ENCODE measurements at places on chromosomes 16 and 17.
A peak's percentile ranks its signal among the peaks of the same experiment; 100 is the strongest.

DNA sequence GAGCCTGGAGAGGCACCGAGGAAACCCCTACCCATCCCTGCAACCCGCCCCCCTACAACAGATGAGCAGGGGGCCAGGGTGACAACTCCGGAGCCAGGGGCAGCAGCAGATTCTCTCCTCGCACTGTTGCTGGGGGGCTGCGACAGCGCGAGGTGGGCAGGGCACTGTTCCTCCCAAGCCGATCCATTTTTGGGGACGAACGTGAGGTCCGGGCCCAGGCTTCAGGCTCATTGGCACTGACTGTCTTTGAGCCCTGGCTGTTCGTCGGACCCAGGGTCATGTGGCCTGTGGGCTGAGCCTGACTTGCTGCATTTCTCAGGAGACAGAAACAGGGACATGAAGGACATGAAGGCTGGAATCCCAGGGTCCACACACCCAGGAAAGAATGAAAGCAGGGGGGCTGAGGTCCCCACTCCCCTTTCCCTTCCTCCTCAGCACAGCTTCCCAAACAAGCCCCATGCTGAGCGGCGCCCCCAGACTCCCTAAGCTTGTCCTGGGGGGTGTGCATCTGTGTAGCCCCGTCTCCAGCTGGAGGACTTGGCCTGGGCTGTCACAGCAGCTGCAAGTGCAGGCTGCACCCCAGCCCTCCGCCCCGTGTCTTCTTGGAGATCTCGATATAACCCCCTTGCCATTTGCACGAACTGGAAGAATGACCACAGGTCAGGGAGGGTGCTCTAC lies 18.7 kb downstream of the CEP295NL start:
- no peak for DNase-seq

DNA sequence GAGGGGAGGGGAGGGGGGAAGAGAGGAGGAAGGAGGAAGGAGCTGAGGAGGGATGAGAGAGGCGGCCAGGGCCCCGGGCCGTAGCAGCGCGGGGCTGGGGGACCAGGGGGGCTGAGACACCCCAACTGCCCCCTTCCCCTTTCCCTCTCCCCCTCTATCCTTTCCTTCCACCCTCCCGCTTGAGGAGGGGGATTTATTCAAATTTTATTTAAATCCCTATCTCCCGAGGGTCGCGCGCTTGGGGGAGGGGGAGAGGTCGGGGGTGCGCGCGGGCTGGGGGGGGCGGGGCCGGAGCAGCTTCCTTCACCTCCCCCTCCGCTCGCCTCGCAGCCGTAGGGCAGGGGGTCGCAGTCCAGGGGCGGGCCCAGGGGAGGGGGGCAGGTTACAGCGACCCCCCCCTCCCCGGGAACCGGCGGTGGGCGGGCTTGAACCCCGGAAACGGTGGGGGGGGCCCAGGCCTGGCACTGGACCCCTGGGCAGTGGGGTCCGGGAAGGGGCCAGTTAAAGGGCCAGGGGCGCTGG lies at the start of gene FBXL19:
FBXL19 (plus strand) TSS at position 19 of the 522 bp plus-strand sequence. CDS start 2,183 bp downstream, outside the sequence.
- DNase-seq, result peak; percentile 73

- DNase-seq, result no peak
Observed at GRCh38 chr16:3482659-3483241, 12.5 kb downstream of the C16orf90 start.

DNA sequence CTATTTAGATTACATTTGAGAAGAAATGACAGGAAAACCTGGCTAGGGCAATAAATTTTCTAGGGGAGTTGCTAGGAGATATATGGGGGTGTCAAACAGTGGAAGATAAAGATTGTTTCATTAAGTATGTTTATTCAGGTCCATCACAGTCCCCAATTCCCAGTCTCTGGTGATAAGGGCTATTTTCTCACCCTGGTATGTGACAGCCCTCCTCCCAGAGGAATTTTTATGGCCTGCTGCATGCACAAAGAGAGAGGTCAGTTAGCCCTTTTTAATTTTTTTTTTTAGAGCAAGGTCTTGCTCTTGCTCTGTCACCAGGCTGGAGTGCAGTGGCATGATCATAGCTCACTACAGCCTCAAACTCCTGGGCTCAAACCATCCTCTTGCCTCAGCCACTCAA lies 53.6 kb upstream of the ATF7IP2 start:
- DNase-seq, result no peak

GRCh38 chr17:48555258-48556228 lies 10.6 kb upstream of the HOXB2 start:
- DNase-seq, result peak; percentile 61

DNA sequence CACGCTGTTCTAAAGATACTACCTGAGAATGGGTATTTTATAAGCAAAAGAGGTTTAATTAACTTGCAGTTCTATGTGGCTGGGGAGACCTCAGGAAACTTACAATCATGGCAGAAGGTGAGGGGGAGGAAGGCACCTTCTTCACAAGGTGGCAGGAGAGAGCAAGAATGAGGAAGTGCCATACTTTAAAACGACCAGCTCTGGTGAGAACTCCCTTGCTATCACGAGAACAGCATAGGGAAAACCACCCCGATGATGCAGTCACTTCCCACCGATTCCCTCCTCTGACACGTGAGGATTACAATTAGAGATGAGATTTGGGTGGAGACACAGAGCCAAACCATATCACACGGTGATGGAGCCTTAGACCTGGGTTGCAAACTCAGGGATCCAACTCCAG lies 317.5 kb upstream of the EEF2KMT start:
- no peak for DNase-seq

DNA sequence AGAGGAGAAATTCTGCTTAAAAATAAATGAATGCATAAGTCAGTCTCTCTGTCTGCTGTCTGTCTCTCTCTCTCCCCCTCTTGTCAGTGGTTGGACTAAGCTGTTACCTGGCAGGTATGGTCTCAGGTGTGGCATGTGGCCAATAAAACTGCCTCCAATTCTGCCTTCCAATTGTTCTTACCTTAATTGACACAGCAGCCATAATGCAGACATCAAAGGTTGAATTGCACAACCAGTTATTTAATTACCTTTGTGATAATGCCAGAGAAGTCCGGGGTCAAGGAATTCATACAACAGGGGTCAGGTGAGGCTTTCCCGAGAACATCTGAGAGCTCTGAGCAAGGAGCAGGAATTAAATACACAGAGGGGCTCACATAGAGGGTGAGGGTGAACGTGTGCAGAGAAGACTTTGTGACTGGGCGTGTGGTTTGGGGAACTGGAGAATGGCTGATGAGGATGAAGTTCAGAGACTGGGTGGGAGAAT lies 78.8 kb upstream of the CDYL2 start:
- DNase-seq, result no peak

- DNase-seq, result no peak
Observed at GRCh38 chr16:2884041-2884451, 1.0 kb downstream of the FLYWCH2 start.

GRCh38 chr17:69078864-69079263 lies 18.1 kb upstream of the ABCA9 start:
- DNase-seq, result no peak

GRCh38 chr17:77654296-77654695 lies 304.2 kb upstream of the TNRC6C start:
- DNase-seq, result no peak

- DNase-seq, result no peak
Observed at GRCh38 chr17:35081638-35082037, 18.1 kb upstream of the RFFL start.

DNA sequence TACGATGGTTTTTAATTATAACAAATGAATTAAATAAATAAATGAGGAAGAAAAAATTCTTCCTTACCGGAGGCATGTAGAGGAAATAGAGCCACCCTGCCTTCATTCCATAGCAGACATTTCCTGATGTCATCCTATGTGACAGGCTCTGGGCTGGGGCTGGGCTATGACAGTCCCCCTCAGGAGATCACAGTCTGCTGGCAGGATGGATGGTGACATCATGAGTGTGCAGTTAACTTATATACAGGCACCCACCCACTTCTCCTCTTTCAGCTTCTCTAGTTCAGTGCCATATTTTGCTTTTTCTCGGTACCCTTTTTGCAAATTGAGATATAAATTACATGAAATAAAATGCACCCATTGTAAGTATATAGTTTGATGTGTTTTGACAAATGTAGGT lies 6.4 kb upstream of the CMTM3 start:
- DNase-seq, result peak; percentile 71

GRCh38 chr16:75304521-75305363 lies 53.3 kb upstream of the BCAR1 start:
- DNase-seq, result no peak

DNA sequence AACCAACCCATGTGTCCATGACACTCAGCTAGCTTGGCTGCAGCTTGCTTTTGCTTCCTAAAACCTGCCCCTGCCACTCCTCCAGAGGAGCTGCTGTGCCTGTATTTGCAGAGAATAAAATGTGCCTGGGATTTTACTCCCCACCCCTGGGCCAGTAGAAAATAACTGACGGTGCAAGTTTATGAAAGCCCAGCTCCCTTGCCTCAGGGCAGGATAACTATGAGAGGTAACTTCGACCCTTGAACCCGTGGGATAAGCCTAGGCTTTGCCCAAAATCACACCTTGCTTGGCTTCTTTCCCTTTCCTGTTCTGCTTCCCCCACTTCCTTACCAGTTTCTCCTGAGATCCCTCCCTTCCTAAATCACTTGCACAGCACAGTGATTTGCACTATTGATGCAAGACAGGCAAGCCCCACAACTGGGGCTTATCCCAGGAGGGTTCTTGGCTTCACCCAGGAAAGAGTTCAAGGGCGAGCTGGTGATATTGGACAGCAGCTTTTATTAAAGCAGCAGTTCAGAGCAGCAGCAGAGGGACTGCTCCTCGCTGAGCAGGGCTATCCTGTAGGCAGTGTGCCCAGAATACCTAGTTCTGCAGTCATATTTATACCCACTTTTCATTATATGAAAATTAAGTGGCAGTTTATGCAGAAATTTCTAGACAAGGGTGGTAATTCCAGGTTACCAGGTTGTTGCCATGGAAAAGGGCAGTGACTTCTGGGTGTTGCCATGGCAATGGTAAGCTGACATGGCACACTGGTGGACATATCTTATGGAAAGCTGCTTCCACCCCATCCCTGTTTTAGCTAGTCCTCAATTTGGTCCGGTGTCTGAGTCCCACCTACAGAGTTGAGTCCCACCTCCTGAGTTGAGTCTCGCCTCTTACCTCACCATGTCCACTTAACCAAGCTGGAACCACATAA lies 6.3 kb upstream of the ERCC4 start:
- DNase-seq, result no peak

DNA sequence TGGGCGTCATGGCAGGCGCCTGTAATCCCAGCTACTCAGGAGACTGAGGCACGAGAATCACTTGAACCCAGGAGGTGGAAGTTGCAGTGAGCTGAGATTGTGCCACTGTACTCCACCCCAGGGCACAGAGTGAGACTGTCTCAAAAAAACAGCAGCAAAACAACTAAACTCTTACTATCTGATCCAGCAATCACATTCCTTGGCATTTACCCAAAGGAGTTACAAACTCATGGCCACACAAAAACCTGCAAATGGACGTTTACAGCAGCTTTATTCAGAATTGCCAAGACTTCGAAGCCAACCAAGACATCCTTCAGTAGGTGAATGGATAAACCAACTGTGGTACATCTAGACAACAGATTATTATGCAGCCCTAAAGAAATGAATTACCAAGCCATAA lies 4.0 kb downstream of the SIAH1 start:
- DNase-seq, result no peak

DNA sequence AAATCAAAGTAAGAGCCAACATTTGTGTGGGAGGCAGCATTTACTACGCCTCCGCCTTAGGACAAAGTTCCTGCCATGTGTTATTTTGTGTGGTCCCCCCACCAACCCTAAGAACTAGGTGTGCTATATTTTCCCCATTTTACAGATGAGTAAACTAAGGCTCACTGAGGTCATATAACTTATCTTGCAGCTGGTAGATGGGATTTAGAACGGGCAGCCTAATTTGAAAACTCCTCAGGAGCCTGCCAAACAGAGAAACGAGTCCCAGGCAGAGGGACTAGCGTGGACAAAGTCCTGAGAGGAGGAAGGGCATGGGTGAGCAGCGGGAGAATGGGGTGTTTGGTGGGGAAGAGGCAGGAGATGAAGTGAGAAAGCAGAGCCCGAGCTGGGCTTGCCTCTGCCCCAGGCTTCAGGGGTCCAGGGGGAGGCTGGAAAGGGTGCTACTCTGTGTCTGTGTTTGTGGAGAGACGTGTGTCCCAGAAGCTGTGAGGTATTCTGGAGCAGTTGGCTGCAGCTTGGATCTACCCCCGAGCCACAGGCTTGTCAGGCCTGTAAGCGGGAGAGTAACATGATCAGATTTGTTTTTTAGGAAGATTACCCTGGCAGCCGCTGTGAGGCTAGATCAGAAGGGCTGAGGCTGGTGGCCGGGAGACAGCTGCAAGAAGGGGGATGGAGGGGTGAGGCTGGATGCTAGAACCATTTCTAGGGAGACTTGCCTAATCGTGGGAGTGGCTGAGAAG lies 5.0 kb downstream of the MLLT6 start:
- DNase-seq, result no peak

DNA sequence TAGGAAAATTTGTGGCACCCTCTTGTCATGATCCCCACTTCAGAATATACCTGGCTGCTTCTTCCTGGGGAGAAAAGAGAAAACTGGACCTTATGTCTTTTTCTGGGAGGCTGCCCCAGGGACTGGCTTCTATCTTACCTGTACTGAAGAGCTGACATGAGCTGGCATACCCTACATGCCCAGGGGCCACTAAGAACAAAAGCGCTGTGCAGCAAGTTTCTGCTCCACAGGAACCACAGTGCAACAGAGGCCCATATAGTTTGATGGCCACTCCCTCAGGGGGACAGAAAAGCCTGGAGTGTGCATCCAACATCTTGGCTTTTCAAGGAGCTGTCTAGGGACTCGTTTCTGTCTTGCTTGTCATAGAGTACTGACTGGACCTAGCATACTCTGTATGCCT lies 96.8 kb upstream of the NACA2 start:
- no peak for DNase-seq

DNA sequence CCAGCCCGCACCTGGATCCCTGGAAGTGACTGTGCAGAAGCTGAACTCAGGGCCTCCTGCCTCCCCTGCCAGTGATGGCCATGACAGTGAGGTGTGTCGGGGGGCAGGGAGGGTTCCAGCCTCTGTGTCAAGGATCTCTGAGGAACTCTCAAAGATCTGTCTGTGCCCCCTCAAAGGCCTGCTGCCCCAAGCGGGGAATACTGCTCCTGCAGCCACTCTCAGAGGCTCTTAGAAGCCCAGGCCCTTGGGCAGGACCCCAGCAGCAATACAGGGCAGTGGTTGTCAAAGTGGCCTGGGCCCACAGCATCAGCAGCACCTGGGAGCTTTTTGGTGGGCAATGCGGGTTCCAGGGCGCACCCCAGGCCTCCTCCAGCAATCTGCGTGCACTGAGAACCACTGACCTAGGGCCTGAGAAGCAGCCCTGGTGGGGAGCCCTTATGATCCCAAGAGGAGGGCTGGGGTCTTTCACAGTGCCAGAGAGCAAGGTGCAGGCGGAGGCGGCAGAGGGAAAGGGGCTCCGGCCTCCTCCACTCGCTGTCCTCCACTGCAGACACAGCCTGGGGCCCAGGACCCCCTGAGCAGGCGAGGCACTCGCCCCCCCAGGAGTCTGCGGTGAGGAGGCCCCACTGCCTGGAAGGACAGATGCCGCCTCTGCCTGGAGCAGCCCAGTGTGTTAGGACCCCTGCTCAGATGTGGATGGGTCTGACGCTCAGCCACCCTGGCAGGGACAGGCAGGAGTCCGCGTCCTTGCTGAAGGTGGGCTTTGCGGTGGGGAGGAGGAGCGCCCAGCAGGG lies 42.1 kb downstream of the ENGASE start:
- no peak for DNase-seq

- DNase-seq, result no peak
Observed at GRCh38 chr16:89058812-89059211, 34.8 kb upstream of the ACSF3 start.

Measured in activated CD4-positive, alpha-beta T cell treated with anti-CD3 and anti-CD28 coated beads, Interleukin-2, amount 10 ng/mL, durations not matched to agents 24 days and 14 days (primary cell).